ENCODE measurements at places on chromosomes 1 and 21.

DNA sequence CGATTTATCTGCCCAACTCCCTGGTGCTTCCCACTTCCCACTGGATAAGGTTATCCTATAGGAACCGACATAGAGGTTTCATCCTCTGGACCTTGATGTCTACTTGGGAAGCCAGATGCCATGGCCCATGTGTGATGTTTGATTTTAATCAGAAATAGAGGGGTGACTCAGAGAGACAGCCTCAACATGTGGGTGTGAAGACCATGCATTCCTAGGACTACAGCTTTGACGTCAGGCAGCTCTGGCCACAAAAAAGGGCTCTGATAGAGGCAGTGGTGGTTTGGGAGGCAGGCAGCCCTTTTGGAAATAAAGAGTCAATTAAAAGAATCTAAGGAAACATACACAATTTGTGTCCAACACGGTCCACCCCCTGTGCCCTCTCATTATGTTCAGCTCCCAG is 5.2 kb upstream of the SH2D2A start:
- no peak for DNase-seq

- DNase-seq: no peak
These were observed 9.1 kb downstream of the LAMC1 start for GRCh38 chr1:183032122-183032921.

DNA sequence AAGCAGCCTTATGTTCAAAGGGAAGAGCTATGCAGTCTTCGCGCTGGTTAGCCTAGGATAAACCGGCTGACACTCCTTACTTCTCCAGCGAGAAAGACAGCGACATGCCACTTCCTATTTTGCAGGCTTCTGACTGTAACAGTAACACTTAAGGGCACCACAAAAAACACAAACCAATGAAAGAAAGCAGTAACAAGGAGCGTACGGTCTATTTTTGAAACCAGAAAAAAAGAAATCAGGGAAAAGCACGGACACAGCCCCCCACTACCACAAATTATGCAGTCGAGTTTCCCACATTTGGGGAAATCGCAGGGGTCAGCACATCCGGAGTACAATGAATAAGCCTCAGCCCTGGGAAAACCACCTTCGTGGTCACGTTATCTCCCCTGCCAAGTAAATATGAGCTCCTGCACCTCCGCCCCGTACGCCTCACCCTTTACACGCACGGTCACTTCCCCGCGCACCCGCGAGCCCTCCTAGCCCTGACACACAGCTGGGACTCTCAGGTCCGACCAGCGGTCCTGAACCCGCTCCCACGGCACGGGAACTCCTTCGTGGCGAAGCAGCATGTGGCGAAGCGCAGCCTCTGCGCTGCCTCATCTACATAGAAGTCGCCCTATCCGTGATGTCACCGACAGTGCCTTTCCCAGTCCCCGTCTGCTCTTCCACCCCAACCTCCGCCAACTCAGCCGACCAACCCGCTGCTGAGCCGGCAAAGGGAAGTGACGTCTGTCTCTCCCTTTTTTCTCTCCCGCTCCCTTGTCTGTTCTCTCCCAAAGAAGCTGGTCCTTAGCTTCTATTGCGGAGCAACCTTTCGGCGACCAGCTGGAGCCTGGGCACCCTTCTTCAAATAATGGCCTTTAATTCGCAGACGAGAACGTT is 40.9 kb upstream of the PPIAL4F start:
- DNase-seq: no peak

- DNase-seq: no peak
These were observed 5.4 kb downstream of the KRTAP10-12 start for GRCh38 chr21:44702111-44702972.

DNA sequence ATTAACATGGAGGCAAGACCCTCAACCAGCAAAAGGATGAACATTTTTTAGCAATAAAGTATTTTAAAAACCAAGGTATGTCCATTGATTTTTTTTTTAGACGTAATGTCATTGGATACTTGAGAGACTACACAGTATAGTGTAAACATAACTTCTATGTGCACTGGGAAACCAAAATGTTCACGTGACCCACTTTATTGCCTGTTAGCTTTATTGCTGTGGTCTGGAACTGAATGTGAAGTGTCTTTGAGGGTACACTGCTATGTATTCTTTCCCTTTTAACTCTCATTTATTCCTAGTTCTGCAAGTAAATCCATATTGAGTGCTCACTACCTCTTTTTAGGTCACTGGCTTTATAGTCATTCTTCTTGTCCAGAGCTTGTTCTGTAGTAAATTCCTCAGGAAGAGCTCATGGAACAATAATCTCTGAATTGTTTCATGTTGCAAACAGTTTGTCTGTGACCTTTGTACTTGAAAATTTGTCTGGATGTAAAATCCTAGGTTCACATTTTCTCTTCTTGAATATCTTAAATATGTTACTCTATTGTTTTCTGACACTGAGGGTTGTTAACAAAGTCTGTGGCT is 20.6 kb downstream of the ABCD3 start:
- no peak for DNase-seq

DNA sequence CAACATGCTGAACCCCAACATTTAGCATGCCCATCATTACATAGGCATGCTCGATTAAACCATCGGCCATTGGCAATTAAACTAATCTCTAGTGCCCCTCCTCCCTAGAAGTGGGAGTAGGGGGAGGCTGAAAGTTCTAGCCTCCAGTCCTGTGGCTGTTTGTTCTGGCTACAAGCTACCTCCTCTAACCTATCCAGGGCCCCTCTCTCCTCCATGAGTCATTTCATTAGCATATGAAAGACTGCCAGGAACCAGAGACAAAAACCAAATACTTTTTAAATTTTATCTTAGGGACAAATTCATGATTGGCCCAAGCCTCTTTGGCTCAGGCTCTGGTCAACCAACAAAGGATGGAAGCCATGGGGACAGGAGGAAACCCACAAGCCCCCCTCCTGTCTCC is 231.1 kb downstream of the CACNA1E start:
- no peak for DNase-seq

DNA sequence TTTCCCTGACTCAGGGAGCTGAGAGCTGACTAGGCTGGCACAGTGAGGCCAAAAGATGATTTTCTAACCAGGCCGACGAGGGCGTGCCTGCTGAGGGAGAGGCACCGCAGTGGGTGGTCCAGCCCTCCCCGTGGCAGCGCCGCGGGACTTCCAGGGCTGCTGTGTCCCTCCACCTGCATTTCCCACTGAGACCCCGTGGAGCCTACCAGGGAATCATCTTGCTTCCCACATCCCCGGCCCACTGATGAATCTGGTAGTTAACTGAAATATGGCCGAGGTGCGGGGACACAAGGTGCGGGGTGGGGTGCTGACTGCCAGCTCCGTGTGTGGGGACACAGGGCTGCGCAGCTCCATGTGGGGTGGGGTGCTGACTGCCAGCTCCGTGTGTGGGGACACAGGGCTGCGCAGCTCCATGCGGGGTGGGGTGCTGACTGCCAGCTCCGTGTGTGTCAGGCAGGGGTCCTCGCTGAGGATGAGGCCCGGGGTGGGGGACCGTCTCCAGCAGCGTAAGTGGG is 10.4 kb downstream of the WRAP73 start:
- no peak for DNase-seq

DNA sequence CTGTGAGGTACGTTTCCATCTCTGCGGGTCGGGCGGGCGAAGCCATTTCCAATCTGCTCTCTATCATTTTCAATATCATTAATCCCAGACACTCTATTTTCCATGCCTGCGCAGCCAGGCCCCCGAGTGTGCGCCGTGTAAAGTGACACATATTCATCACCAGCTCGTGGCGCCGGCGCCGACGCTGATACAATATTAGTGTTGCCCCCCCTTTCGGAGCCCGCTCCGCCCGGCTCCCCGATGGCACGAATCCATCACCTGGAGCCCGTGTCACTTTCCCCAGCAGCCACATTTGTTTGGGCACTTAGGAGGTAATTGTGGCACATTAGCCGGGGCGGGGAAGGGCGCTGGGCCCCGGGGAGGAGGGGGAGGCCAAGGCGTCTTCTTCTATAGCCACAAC is 33.7 kb upstream of the DMBX1 start:
- no peak for DNase-seq

- DNase-seq: peak; percentile 38
These were observed 12.0 kb upstream of the SLAMF6 start for GRCh38 chr1:160534823-160535605.
